Sciatic nerve (tissue), 2 donors: ENCODE measurements at places on chromosomes 6 and 20.

- peak; percentile 93 for DNase-seq
Observed at GRCh38 chr20:1392693-1393506, at the start of gene FKBP1A. TSS of gene FKBP1A (minus strand) at chr20:1393054. CDS start at chr20:1392998, 56 bp downstream.

GRCh38 chr20:53888951-53889350 is 181.4 kb downstream of the BCAS1 start:
- no peak for DNase-seq

GRCh38 chr6:44277763-44278162 is 7.5 kb downstream of the TMEM151B start:
- DNase-seq: no peak

GRCh38 chr20:18187020-18187419 is 49.4 kb downstream of the KAT14 start:
- DNase-seq: no peak

DNA sequence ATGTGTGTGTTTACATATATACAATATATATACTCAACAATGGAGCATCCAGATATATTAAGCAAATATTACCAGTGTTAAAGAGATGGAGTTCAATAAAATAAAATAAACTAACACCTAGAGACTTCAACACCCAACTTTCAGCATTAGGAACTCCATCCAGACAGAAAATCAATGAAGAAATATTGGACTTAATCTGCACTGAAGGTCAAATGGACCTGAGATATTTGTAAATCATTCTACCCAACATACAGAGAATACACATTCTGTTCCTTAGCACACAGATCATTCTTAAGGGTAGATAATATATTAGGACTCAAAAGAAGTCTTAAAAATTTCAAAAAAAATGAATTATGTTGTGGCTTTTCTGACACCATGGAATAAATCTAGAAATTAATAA is 832.3 kb upstream of the ADGRB3 start:
- DNase-seq: no peak

DNA sequence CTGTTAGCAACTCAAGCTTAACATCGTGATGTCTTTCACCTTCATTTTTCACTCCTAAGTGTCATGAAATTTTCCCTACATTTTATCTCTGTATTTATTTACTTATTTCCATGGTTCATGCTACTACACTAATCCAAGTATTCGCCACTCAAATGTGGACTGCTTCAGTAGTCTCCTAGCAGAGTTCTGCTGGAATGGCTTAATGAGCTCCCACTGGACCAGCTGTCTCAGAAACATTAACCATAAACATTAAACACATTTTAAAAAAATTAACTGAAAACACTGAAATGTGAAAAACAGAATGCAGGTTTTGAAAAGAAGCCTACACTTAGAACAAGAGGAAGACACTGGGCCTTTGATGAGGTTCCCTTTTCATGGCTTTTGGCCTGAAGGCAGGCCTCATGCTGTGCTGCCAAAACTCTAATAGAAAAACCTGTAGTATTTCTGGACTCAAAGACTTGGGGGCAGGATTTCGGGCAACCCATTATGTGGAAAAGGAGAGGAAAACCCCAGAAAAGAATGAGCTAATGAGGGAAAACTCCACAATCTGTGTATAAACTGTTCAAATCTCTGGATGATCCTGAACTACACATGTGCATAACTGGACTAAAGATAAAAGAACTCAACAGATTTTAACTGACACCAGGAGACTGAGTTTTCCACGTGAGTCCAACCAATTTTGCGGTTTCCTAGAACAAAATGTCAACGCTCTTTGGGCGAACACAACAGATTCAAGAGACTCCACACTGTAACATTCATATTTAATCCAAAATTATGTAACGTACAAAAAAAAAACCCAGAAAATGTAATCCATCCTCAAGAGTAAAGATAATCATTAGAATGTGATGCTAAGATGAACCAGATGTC is 33.0 kb downstream of the SAMD3 start:
- DNase-seq: no peak

GRCh38 chr6:126118936-126119335 is 132.6 kb downstream of the TRMT11 start:
- DNase-seq: no peak

DNA sequence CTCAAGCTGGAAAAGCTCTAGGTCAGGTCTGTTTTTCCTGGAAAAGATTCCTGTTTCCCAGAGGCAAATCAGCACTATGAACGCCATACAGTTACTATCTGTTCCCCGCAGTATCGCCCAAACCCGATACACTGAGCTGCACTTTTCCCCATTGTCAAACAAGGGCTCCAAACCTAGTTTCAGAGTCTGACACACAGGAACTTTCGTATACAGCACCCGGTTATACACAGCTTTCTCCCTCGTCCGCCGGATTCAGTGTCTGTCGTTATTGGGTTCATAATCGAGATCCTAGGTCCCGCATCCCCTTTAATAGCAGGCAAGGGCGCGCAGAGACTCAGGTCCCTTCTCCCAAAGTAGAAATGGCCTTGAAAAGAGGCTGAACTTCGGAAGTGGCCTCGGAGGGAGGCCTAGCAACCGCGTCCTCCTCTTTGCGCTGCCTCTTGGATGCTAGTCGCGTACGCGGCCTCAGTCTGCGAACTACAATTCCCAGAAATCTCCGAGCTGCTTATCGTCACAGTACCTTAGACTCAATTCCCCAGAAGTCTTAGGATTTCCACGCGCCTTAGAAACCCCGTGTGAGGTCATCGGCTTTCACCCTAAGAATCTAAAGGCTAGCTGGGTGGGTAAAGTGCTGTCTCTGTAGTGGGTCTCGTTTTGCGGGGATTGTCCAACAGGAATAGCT is 34.2 kb downstream of the ZNF391 start:
- no peak for DNase-seq

DNA sequence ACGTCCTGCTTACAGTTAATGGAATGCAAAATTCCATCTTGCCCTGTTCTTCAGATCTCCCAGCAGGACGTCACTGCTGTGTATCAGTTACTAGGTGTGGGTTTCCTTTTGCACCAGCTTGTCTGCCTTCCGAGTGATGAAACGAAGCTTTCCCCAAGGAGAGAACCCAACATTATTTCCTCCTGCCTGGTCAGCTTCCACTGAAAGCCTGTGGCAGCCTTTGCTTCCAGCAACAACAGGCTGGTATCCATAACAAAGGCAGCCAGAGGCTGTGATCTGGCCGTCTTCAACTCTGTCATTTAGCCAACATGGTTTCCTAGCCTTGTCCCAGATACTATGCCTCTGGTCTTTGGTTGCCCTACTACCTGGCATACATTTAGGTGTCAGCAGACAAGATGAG is 78.9 kb upstream of the HEY2 start:
- DNase-seq: no peak

GRCh38 chr6:35376281-35376680 is 33.9 kb downstream of the PPARD start:
- no peak for DNase-seq

DNA sequence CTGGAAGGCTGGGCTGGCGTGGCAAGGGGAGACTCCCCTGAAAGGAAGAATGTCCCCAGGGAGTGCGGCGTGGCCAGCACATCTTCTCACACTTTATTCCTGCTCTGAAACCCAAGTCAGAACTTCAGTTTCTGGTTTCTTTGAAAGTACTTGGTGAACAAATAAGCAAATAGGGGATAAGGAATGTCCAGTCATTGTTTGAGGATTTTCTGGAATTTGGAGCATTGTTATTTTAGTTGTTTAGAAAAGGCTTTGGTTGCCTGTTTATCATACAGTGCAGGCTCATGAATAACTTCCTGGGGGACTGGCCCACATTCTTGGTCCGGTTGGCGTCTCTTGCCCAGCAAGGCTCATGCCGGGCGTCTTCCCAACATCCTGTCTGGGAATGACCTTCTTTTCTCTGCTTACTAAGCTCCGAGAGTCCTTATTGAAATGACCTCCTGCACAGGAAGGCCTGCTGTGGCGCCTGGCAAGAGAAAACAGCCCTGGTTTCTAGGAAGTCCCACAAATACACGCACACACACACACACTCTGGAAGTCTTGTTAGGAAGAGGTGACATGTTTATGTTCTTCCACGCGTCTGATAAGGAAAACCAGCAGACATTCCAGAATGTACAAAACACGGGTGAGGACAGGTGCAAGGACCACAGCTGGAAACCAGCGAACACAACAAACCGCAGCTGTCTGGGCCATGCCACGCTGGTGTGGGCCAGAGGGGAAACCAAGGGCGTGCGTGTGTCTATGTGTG is 71.9 kb downstream of the TMEM170B start:
- no peak for DNase-seq

- no peak for DNase-seq
Observed at GRCh38 chr20:21184819-21185218, 58.9 kb downstream of the KIZ start.

DNA sequence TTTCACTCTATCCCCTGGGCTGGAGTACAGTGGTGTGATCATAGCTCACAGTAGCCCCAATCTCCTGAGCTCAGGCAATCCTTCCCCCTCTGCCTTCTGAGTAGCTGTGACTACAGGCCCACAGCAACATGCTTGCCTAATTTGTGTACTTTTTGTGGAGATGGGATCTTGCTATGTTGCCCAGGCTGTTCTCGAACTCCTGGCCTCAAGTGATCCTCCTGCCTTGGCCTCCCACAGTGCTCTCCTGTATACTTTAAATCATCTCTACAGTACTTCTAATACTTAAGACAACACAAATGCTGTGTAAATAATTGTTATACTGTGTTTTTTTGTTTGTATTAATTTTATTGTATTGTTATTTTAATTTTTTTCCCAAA is 39.7 kb upstream of the FAM50B start:
- DNase-seq: no peak

- DNase-seq: no peak
Observed at GRCh38 chr6:77040568-77041195, 422.6 kb downstream of the HTR1B start.

DNA sequence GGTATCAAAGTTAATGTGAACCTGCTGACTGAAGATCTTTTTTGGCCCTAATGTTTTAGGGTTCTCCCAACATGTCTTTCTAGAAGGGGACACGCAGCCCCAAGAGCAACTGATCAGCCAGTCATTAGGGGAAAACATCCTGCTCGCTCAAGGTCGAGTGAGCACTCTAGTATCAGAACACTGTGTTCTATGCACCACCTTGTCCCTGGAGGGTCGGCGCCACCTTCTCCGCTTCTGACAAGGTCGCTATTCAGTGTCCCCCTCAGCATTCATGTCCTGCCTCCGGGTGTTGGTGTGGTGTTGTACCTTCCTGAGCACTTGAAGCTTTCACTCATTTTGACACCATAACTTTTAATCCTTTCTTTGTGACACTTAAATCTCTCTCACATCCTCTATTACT is 331.2 kb upstream of the KCNQ5 start:
- DNase-seq: no peak

- DNase-seq: no peak
Observed at GRCh38 chr6:124714728-124715127, 247.5 kb upstream of the RNF217 start.

- DNase-seq: no peak
Observed at GRCh38 chr20:361561-361960, 14.7 kb downstream of the NRSN2 start.

- no peak for DNase-seq
Observed at GRCh38 chr20:54115172-54115854, 44.9 kb upstream of the BCAS1 start.
